ENCODE measurements at places on chromosomes 5 and 9.

- DNase-seq, result peak; percentile 32
Observed at GRCh38 chr9:121652021-121652837, 795 bp downstream of the DAB2IP start.

DNA sequence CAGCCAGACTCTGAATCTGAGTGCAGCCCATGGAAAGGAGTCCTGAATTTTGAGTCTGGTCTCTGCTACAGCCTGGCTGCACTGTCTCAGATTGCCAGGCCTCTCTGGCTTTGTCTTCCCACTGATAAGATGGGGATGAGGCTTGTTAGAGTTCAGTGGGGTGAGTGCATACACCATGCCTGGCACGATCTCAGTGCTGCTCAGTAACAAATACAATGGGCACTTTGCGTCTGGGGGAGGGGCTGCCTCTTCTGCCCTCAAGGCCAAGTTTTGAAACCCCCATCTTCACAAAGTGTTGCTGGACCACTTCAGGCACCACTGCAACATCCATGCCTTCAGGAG lies 49.0 kb downstream of the PPARGC1B start:
- DNase-seq, result no peak

- DNase-seq, result no peak
Observed at GRCh38 chr5:125847561-125847960, 575.6 kb upstream of the GRAMD2B start.

GRCh38 chr9:137435980-137436760 lies 5.0 kb downstream of the ENTPD8 start:
- DNase-seq, result peak; percentile 42

GRCh38 chr5:115977096-115977495 lies 14.8 kb downstream of the LVRN start:
- DNase-seq, result no peak

DNA sequence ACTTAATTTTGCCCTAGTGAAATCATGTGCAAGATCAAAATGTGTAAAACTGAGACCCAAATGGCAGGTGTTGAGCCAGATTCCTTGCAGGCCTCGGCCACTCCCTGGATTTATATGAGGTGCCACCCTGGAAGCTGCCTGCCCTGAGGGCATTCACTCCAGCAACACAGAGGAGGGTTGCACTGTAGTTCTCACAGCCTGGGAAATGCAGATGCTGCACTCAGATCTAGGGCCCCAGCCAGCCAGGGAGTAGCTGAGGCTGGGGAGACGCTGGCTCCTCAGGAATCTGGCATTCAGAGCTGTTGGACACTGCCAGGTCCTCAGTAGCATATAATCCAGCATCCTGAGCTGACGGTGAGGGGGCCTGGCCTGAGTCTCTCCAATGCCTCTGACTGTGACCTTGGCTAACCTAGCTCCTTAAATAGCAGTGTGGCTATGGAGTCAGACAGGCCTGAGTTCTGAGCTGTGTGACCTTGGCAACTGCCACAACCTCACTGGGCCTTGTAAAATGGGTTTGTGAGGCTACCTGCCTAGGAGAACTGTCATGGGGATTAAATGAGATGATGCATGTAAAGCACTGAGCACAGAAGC lies 8.7 kb downstream of the KCNMB1 start:
- DNase-seq, result no peak

- no peak for DNase-seq
Observed at GRCh38 chr9:121323449-121324151, 46.5 kb downstream of the STOM start.

DNA sequence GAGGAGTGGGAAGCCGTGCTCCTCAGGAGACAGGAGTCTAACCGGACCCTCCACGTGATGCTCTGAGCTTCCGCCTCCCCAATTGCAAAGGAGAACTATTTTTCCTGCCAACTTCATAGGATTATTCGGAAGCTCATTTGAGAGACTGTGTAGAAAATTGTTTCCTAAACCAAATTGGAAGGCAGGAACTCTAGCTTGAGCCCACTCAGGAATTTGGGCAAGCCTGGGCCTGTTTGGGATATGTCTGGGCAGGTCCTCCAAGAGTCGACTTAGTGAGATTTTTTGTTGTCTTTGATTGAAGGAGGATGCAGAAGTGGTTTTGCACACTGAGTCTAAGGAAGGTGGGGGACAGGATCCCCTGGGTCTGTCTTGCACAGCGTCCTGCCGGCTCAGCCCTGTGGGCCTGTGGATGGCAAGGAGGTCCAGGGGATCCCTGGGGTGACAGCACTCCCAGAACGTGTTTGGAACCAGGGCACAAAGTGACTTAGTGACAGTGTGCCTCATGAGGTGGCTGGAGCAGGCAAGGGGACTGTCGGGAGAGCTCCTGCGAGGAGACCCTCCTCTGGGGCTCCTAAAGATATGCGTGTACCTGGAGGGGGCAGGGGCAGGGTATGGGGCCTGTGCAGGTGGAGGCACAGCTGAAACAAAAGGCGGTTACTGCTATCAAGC lies 283.3 kb downstream of the NSG2 start:
- peak; percentile 40 for DNase-seq

GRCh38 chr5:112064271-112064701 lies 307.3 kb upstream of the NREP start:
- DNase-seq, result no peak

DNA sequence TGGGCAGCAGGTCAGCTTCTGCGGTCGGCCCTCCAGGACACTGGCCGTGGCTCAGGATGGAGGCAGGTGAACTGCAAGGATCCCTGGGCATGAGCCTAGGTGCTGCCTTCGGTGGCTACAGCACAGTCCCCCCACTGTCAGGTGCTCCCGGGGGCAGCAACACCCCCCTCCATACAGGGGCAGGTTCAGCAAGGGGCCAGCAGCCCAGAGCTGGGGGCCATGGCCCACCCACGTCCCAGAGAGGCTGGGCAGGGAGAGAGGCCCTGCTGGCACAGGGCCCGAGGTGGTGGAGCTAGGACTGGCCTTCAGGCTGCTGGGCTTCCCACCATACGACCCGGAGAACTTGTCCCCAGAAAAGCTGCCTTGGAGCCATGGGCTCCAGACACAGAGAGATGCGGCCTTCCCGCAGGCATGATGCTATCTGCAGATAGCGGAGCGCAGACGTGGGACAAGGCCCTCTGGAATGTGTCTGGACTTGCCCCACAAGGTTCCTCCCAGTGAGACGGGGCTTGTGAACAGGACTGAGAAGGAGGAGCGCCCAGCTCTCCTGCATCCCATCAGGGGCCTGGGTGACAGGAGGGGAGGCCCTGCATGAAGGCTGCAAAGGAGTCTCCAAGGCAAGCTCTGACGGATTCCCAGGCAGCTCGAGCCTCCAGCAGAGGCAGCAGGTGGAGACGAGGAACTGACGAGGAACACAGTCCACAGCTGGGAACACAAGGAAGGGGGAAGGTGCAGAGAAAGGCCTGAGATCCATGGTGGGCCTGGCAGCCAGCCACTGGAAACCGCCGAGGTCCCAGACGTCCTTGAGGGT lies 111.1 kb downstream of the VAV2 start:
- DNase-seq, result peak; percentile 34

- no peak for DNase-seq
Observed at GRCh38 chr9:119278171-119278570, 91.1 kb downstream of the BRINP1 start.

GRCh38 chr5:144273232-144274027 lies 102.8 kb downstream of the KCTD16 start:
- DNase-seq, result no peak

GRCh38 chr5:133828722-133829121 lies 139.7 kb downstream of the C5orf15 start:
- DNase-seq, result no peak

- DNase-seq, result no peak
Observed at GRCh38 chr9:122372856-122373845, 2.3 kb downstream of the PTGS1 start.

DNA sequence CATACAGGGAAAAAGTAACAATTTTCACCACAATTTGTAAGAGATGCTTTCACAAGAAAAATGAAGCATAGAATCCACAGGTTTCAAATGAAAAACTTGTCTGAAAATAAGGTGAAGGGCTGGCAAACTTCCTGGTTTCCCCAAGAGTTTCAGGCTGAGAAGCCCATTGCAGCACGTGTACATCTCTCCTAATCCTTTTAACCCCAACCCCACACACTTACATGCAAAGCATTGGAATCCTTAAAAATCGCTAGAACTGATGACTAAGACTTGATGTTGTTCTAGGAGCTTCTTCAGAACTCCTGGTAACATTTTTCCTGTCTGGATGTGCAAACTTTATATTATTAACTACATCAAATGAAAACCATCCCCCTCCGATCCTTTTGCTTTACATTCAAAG lies 317.8 kb upstream of the RGMB start:
- peak; percentile 93 for DNase-seq

DNA sequence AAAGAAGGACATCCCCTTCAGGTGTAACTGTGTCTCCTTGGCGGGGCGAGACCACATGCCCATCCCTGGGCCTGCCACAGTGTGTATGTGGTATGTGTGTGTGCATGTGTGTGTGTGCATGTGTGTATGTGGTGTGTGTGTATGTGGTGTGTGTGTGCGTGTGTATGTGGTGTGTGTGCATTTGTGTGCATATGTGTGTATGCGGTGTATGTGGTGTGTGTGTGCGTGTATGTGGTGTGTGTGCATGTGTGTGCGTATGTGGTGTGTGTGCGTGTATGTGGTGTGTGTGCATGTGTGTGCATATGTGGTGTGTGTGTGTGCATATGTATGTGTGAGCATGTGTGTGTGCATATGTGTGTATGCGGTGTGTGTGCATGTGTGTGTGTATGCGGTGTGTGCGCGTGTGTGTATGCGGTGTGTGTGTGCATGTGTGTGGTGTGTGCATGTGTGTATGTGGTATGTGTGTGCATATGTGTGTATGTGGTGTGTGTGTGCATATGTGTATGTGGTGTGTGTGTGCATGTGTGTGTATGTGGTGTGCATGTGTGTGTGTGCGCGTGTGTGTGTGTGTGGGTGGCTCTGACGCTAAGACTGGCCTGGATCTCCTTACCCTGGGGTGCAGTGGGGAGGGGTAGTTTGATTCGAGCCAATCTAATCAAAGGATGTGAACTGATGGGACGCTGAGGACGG lies 107.9 kb upstream of the RAPGEF1 start:
- no peak for DNase-seq

DNA sequence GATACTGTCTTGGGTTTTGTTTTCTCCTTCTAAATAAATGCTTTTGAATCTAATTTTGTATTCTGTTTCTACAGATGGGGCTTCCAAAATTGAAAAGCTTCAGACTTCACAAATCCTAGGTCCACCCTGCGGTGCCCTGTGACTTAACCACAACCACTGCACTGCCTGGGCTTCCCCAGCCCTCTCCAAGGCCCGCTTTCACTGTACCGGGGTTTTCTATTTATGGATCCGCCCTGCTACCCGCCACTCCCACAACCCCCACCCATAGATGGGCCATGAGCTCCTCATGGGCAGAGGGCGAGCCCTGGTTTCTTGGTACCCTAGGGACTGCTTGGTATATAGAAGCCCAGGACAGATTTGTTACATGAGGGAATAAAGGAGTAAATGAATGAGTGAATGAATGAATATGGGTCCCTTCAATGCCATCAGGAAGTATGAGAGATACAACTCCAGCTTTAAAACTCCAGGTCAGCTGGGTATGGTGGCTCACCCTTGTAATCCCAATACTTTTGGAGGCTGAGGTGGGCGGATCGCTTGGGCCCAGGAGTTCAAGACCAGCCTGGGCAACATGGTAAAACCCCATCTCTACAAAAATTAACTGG lies 39.8 kb upstream of the NEK6 start:
- DNase-seq, result no peak

GRCh38 chr5:134267366-134268018 lies 41.6 kb upstream of the PPP2CA start:
- no peak for DNase-seq
